ENCODE measurements at places on chromosomes 11 and 22.

DNA sequence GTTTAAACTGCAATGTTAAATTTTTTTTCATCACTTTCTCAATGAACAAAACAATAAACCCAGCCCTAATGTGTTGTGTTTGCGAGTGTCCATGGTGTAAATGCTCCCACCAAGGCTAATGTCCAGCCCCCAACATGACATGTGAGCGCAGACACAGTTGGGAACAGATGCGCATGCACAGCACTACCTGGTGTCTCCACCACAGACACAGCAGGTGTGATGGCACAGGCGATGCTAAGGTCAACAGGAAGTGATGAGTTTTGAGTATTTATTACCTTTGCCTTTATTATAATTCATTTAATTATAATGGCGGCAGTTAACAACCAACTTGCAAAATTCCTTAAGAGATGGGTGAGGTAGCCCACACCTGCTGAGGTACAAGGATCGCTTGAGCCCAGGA, 42.9 kb downstream of the MICAL3 start:
- DNase-seq: no peak

DNA sequence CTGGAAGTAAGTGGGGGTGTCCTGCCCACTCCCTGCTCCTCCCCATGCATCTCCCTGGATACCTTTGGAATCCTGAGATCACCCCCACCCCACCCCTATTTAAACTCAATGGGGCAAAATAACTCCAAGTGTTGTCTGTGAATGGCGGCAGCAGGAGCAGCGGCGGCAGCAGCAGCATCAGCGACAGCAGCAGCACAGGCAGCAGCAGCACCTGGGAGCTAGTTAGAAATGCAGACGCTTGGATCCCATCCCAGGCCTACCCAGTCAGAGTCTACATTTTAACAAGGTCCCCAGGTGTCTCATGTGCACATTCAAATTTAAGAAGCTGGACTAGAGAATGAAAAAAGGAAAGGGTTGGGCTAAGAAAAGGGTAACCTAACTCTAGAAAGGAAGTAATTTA, 82.6 kb downstream of the SEZ6L start:
- DNase-seq: no peak

DNA sequence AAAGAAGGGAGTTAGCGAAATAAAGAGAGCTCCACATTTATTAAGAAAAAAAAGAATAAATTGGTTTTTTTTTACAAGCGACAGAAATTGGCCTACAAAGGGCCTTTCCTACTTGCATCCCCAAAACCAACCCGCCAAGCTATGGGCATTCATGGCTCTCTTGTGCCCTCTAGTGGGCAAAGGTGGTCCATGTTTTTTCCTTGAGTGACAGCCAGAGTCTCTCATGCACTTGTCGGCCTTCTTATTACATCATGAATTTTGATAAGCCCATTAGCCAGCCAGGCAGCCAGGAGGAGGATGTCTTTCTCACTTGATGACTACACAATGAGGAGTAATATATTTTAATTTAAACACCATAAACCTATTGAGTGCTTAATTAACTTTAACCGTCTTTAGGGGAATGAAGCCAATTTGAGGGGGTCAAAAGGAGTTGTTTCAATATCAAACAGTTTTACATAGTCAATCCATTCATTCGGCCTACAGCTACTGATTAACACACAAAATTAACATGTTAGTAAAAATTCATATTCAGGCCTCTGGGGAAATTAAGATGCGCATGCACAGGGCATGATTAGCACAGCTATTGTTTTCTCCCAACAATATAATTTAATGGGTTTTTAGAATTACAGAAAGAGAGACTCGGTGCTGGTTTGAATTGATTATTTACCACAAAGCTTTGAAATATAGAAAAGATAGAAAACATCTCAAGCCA, 85.5 kb downstream of the RCN1 start:
- DNase-seq: peak; percentile 64

GRCh38 chr22:19004471-19004870, 68.4 kb upstream of the PRODH start:
- no peak for DNase-seq

DNA sequence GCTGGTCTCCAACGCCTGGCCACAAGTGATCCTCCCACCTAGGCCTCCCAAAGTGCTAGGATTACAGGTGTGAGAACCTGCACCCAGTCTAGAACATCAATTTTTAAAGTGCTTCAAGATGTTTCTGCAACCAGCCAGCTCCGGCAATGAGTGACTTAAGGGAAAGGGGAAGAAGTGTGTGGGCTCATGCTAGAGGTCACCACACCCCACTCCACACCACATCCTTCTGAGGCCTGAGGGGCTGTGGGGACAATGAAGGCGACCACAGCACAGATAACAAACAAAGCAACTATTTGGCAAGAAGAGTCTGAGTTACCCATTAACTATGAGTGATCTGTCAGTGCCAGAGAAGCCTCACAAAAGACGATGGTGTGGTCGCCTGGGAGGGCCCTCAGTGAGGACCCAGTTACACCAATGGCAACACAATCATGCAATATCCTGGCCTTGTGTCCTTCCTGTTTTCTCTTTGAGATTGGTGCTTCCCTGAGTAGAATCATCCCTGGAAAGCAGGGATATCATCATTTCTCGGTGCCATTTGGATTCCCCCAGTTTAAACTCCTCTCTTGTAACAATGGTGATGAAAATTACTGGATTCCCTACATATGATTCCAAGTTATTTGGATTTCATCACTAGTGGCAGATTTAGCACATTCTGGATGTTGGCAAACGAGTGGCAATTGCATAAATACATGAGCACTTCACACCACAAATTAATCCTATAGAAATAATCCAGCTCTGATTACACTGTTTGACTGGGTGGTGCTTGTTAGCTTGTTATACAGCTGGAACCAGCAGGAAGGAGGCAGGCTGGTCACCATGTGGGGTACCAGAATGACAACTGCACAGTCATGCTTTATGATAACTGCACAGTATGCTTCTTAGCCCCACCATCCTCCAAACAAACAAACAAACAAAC, 18.4 kb downstream of the ABTB2 start:
- DNase-seq: no peak

- DNase-seq: no peak
These were observed 34.5 kb downstream of the METTL15 start for GRCh38 chr11:28142724-28143123.

DNA sequence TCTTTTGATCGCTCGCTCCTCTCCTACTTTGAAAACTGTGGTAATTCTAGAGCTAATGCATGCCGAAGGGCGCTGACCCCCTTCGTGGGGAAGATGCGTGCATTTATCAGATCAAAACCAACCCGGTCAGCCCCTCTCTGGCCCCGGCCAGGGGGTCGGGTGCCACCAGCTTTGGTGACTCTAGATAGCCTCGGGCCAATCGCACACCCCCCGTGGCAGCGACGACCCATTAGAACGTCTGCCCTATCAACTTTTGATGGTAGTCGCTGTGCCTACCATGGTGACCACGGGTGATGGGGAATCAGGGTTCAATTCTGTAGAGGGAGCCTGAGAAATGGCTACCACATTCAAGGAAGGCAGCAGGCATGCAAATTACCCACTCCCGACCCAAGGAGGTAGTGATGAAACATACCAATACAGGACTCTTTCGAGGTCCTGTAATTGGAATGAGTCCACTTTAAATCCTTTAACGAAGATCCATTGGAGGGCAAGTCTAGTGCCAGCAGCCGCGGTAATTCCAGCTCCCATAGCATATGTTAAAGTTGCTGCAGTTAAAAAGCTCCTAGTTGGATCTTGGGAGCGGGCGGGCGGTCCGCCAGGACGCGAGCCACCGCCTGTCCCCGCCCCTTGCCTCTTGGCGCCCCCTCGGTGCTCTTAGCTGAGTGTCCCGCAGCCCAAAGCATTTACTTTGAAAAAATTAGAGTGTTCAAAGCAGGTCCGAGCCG, 3898.2 kb upstream of the OR11H1 start:
- DNase-seq: no peak

- no peak for DNase-seq
These were observed 83.6 kb downstream of the BCR start for GRCh38 chr22:23263651-23264555.

DNA sequence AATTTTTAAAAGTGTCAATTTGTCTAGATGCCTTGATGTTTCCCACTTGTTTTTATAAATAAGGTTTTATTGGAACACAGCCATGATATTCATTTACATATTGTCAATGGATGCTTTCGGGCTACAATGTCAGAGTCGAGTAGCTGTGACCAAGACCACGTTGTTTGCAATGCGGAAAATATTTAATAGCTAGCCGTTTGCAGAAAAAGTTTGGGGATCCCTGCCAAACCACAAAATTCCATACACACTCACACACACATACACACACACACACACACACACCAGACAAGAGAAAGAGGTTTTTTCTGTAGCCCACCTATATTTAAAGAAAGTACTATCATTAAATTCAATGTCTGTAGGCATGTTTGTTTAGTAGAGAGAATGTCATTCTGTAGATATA, 58.3 kb downstream of the TYR start:
- no peak for DNase-seq

DNA sequence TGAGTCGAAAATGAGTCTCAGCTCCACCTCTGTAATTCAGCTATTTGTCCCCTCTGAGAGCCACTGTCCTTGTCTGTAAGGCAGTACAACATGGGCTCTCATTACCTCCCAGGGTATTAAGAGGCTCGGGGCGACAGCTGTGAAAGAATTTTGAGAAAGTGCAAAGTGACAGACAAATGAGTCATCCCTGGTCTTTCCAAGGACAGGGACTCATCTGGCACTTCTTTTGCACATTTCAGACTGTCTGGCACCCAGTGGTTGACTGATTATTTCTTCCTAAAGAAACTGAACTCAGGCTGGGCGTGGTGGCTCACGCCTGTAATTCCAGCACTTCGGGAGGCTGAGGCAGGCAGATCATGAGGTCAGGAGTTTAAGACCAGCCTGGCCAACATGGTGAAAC, 62.1 kb upstream of the ARFGAP3 start:
- no peak for DNase-seq

DNA sequence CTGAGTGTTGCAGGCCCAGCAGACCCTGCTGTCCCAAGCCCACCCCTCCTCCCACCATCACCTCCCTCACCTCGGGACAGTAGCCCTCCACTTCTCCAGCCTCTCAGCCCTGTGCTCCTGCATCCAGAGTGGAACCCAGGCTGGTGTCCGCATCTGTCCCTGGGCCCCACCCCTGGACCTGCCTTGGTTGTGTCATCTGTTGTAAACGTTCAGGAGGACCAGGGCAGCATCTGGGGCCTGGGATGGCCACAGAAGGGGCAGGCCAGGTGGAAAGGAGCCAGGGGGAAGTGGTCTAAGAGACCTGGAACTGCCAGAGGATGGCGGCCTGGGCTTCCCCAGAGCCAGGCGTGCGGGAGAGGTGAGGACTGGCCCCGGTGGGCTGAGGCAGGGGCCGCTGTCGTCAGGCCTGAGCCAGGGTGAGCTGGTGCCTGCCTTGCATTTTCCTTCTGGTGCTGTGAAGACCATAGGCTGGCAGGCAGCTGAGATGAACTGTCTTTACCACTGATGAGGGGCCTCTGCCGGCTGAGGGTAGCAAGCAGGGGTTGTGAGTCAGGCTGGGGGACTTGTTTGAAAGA, 26.1 kb upstream of the MGAT3 start:
- no peak for DNase-seq

- DNase-seq: no peak
These were observed 9.5 kb downstream of the APOBEC3A start for GRCh38 chr22:38966942-38967341.

DNA sequence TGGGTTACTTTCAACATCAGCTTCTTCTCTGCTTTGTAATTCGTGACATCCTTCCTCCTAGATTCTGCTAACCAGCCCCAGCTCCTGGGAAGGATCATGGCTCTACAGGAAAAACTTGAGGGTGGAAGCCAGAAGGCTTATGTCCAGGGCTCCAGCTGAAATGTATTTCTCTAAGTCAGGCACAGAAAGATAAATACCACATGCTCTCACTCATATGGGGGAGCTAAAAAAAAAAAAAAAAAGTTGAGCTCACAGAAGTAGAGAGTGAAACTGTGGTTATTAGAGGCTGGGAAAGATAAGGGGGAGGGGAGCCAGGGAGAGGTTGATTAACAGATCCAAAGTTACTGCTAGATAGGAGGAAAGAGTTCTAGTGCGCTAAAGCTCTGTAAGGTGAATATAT, 74.9 kb downstream of the DSCAML1 start:
- DNase-seq: no peak

DNA sequence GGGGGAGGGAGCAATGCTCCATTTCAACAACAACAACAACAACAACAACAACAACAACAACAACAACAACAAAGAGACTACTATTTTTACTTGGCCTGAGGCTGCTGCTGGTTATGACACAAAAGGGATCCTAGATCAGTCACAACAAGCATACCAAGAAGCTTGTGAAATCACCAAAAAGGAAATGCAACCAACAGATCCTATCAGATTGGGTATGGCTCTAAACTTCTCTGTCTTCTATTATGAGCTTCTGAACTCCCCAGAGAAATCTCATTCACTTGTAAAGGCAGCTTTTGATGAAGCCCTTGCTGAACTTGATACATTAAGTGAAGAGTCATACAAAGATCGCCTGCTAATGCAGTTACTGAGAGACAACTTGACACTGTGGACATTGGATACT, 10.5 kb upstream of the MS4A2 start:
- no peak for DNase-seq

DNA sequence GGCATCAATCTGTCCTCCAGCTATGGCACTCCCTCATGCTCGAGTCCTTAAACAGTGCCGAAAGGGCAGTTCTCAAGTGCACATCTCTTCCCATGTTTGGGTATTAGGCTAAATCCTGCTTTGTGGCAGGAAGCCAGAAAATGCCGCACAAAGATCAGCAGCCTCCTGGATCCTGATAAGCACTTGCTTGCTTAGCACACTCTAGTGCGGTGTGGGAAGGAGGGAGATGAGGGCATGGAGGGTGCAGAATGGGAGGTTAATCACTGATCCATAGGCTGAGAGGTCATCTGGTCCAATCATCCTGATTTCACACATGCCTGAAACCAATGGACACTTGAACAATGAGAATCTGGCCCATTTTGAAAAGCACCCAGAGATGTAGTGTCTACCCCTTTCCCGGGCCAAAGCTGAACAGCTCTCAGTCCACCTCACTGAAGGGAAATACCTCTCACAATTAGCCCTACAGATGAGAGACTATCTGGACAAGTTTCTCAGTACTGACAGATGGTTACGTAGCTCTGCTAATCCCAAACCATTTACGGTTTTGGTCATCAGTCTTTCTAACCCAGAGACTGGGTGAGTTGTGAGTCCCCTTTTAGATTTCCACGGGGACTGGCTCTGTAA, 29.8 kb upstream of the CHRM4 start:
- DNase-seq: no peak
